Right hindlimb (tissue), 1 donor: ENCODE measurements at places on chromosomes 2 and 18.

DNA sequence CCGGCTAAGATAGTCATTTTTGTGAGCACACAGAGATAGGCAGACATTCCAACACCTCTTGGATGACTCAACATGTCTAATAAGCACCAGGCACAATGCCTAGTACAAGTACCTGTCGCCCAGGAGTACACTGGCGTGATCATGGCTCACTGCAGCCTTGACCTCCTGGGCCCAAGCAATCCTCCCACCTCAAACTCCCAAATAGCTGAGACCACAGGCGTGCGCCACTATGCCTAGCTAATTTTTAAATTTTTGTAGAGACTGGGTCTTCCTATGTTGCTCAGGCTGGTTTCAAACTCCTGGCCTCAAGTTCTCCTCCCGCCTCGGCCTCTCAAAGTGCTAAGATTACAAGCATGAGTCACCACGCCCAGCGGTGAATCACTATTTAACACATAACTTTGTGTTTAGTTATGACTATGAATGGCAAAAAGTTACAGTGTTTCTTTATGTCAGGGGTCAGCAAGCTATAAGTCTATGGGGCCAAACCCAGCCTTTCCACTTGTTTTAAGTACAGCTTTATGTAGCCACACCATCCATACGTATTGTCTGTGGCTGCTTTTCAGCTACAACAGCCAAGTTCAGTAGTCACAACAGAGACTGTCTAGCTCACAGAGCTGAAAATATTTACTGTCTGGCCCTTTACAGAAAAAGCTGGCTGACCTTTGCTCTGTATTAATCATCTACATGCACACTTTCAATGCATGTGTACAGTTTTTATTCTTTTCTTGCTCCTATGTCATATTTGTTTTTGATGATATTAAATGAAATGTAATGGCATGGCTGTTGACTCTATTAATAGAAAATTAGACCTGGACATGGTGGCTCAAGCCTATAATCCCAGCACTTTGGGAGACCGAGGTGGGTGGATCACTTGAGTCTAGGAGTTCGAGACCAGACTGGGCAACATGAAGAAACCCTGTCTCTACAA is 18.7 kb downstream of the ORC2 start:
- DNase-seq = no peak

DNA sequence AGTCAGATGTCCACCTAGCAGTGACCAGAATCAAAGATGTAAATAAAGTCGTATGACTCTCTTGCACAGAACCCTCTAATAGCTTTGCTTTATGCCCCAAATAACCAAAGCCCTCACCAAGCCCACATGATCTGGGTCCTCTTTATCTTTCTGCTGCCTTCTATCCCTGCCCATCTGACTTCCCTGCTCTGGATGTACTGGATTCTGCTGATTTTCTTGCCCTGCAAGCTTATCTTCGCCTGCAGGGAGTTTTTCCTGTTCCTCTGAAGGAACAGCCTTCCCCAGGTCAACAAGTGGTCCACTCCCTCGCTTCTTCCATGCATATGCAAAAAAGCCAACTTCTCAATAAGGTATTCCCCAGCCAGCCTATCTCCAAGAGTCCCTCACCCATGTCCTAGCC is 18.7 kb downstream of the IL36B start:
- DNase-seq = no peak

- no peak for DNase-seq
These were observed 23.5 kb upstream of the ARL5A start for GRCh38 chr2:151851761-151852160.

GRCh38 chr2:240060977-240061591 is 7.8 kb upstream of the OR6B3 start:
- no peak for DNase-seq

DNA sequence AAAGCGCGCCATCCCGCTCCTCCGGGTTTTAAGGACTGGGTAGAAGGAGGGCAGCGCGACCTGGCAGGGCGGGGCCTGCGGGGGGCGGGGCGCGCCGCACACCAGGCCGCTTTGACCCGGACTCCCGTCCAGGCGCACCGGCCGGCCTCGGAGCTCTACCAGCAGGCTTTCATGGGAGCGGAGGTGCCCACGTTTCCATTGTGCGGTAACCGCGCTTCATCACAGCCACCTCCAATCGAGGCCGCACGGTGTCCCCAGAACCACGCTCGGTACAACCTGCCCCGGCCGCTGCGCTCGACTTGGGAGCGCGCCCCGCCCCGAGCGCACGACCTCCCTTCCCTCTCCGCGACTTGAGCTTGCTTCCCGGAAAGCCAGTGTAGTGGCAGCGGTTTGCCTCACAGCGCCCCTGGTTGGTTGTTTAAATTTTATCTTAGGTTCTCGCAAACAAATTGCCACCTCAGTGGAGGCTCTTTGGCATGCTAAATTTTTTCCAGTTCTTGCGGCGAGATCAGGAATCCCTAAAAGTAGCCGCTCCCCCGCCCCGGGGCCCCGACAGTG is 280 bp upstream of the CYP1B1 start:
- DNase-seq = peak; percentile 89

GRCh38 chr2:216044883-216045486 is 31.6 kb upstream of the MREG start:
- no peak for DNase-seq

- DNase-seq = no peak
These were observed 16.4 kb upstream of the ARMC9 start for GRCh38 chr2:231181860-231182512.

DNA sequence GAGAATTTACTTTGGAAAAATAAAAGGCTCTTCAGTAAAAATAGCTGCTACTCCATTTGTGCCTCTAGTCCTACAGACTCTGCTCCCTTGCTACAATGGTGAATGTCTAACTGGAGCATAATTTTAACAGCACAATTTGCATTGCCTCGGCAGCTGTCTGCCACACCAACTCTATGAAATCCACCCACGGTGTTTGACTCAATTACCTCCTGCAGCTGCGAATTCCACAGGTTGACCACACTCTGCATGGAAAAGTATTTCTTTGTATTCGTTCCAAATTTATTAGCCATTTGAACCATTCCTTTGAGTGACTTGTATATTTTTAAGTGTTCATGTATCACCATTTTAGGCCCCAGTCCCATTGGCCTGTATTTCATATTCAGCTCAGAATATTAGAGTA is 182.1 kb upstream of the CCDC68 start:
- DNase-seq = no peak

GRCh38 chr2:113276761-113277425 is 1.8 kb downstream of the PAX8 start:
- DNase-seq = no peak

GRCh38 chr2:132980304-132980703 is 310.3 kb upstream of the LYPD1 start:
- no peak for DNase-seq

- DNase-seq = no peak
These were observed 107.9 kb downstream of the ALPK2 start for GRCh38 chr18:58520969-58521368.

- no peak for DNase-seq
These were observed 210.1 kb upstream of the RND3 start for GRCh38 chr2:150697596-150697995.

- peak; percentile 76 for DNase-seq
These were observed 203.3 kb downstream of the SNTG2 start for GRCh38 chr2:1153920-1154319.

DNA sequence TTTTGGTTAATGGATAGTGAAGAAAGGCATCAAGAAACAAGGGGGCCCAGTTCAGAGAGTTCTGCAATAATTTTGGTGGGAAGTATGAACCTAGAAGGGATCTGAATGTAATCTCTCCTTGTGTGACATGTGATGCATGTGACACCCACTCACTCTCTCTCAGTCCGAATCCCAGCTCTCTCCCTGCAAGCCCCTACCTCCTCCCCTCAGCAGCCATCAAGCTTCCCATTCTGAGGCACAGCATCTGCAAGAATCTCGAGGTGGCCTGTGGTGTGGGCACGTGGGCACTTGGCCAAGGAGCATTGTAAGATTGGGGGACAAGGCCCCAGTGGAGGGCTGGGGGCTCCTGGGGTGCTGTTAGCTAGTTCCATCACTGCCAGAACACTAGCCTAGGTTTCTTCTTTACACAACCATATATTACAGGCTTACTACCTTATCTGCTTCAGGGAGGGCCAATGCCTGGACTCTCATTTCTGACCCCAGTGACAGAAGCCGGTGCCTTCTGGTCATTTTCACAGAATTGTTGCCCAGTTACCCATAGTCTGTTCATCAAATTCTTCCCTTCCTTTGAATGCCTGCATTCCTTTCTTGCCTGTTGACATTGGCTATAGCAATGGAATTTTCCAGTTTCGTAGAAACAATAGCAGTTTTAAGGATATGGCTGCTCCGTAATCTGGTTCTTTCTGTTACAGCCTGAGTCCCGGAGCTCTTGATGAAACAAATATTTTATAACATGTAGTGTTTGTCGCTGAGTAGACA is 13.3 kb upstream of the LCLAT1 start:
- no peak for DNase-seq

- DNase-seq = no peak
These were observed 357.7 kb upstream of the HNRNPA3 start for GRCh38 chr2:176854878-176855277.

- DNase-seq = no peak
These were observed 208.2 kb upstream of the EPHA4 start for GRCh38 chr2:221780281-221780688.

DNA sequence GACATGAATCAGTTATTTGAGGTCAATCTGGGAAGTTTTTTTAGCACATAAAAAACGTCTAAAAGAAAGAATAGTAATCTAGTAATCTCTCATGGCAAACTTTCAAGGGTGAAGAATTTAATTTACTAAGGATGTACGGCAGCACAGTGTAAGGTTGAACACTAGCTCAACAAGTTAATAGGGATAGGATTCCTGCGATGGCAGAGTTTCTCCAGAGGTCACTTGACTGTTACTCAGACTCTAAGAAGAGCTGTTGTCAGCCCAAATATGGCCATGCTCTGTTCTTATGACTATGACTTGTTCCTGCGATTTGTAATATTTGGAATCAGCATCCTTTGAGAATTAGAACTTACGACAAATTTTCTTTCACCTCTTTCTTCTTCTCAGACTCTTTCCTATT is 553.3 kb upstream of the TNP1 start:
- no peak for DNase-seq

DNA sequence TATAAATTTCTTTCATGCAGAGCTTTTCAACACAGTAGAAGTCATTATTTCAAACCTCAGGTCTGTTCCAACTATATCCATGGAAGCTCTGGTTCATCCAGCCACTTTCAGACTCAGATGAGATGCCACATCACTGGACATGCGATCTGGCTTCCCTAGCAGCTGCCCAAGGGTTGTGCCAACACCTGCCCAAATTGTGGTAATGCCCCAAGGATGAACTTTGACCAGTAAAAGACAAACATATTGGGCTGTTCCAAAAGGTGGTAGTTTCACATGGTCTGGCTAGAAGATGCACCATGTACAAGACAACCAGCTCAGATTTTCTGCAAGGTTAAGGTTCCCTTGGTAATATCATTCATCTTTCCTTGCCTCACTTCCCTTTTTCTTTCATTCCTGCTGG is 101.9 kb downstream of the THADA start:
- DNase-seq = no peak

DNA sequence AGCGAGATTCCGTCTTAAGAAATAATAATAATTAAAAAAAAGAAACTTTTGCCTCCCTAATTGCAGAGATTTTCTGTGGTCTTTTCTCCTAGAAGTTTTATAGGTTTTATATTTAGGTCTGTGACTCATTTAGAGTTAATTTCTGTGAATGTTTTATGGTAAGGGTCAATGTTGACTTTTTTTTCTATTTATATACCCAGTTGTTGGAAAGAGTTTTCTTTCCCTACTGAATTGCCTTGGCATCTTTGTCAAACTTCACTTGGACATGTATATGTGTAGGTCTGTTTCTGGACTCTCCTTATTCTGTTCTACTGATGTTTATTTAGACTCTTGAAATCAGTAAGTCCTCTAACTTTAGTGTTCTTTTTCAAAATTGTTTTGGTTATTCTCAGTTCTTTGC is 5.5 kb downstream of the ZNF512 start:
- no peak for DNase-seq

DNA sequence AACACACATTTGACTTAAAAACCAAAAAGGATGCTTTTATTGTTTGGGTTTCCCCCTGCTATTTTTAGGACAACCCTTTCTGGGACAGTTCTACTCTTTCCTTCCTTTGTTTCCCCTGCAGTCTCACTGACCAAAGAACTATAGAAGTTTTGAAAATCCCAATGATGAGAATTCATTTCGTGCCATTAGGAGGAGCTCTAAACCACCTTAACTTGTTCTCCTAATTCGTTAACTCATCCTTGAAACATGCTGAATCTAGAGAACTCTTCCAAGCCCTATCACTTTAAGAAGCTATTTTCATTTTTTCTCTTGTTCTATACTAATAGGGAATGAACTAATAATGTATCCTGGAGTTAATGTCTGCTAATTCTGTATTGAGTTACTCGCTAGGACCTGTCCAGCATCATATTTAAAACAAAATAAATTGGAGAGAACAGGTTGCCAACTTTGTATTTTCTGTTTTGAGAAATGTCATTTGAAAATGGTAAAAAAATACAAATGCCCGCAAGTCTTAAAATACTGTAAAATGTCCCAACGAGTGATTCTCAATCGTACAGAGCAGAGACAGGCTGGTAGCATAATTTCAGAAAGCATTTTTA is 62.9 kb downstream of the AFTPH start:
- DNase-seq = no peak

DNA sequence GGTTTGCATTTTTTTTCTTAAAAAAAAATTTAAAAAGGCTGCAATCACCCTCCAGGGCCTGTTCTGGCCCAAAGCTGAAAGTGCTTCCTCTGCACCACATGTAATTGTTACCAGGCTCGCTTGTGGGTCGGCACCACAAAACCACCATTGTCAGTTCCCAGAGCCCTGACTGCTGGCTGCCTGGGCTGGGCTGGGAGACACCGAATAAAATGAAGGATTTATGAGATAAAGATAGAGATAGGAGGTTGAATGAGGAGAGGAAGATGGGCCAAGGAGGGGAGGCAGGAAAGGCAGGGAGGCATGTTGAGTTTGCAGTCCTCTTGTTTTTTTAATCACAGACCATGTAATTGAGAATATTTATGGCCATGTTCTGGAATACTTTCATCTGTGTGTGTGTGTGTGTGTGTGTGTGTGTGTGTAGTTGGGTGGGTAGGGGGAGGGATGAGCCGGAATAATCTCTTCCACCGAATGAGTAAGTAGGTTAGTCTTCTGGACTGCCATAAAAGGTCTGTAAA is 14.7 kb downstream of the NRP2 start:
- DNase-seq = no peak

- no peak for DNase-seq
These were observed 109.0 kb upstream of the ALKAL2 start for GRCh38 chr2:396903-397302.

GRCh38 chr2:189276277-189276676 is 96.7 kb upstream of the COL5A2 start:
- DNase-seq = no peak
